Glutamatergic neuron (in vitro differentiated cells): ENCODE measurements at places on chromosomes 16 and 17. TPM values are rescaled to one million over a fixed set of nuclear protein-coding genes. Genes with fewer than 3 reads are reported as not detected.
A peak's percentile ranks its signal among the peaks of the same experiment; 100 is the strongest.

- no peak for DNase-seq
Measured at GRCh38 chr16:83853834-83854233, 45.1 kb upstream of the MLYCD start.

DNA sequence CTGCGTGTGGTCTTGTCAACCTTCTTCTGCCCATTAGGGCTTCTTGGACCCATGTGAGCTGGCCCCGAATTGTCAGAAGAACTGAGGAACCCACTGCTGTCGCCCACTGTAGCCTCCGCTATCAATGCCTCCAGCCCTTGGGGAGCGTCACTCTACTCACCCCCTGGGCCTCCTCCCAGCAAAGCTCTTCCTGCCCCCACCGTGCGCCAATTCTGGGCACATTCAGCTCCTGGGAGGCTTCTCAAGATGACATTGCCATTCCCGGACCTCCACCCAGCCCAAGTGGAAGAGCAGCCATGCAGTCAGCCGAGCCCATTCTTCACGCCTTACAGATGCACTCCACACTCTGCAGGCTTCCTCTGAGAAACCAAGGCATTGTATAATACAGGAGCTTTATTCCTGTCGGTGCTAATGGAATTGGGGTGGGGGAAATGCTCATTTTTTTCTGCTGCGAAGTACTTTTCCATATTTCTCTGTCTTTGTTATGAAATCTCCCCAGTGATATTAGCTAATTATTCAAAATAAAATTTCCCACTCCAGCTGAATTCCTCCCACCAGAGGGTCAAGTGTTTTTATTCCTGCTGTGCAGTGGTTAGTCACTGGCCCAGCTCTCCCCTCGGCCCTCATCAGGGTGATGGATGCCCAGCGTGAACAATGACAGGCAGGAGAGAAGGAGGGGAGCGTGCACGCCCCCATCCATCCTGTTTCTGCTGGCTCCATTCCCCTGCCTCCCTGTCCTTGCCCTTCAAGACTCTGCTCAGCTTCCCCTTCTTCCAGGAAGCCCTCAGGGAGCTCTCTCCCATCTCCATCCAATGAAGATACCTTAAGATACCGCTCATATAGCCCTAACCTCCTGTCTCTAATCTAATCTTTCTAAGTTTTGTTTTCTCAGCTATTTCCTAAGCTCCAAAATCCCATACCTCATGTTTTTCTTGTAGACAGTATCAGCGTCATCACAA, 87.7 kb downstream of the C16orf95 start:
- DNase-seq, result no peak

The EIF3C gene
- 832 TPM for total RNA-seq

DNA sequence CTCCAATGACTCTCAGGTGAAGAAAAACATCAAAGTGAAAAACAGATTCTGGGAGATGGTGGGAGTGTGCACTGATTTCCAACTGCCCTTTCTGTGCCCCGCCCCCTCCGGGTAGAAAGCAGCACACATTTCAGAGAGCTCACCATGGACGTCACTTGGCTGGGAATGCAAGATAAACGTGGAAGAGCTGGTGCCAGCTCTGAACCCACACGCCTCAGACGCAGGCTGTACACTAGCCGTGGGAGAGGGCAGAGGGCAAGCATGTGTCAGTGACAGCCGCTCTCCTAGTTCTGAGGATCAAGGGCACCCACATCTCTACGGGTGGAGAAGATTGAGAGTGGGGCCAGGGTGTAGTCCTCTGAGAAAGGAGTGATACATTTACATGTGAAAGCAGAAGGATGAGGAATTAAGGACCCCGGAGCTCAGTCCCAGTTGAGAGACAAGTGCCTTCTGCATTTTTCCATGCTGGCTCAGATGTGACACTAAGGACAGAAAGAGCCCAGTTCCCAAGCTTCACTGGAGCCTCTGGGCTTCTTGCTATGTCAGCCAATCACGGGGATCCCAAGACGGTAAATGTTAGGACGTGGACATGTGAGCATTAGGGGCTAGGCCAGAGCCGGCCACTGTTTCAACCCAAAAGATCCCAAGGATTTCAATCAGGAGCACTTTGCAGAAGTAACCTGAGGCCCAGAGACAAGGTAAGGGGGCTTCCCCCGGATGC, 101.3 kb downstream of the ZFHX3 start:
- no peak for DNase-seq

- DNase-seq, result no peak
Measured at GRCh38 chr17:49369760-49370159, 7.7 kb upstream of the ZNF652 start.

The C16orf96 gene
- 0.83 TPM for total RNA-seq

The TPPP3 gene
- total RNA-seq, result 21.7 TPM

GRCh38 chr16:87914812-87915211, 21.5 kb downstream of the CA5A start:
- DNase-seq, result no peak

GRCh38 chr17:78082988-78083387, 45.6 kb downstream of the TMC6 start:
- no peak for DNase-seq

DNA sequence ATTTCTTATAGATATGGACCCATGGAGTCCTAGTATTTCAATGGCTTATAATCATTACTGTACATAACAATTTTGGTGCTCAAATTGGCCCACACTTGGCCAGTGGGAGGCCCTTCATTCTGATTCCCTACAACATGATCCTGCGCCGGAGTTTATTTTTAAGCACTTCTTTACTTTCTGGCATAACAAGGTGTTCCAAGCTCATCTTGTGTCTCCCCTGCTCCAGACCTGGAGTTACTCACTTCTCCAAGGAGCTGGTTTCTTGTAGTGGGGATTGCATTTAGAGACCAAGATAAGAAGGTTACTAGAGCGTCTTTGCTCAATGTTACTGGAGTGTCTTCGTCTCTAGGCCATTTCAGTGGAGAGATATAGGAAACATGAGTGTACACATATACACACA, 87.9 kb downstream of the MSI2 start:
- no peak for DNase-seq

DNA sequence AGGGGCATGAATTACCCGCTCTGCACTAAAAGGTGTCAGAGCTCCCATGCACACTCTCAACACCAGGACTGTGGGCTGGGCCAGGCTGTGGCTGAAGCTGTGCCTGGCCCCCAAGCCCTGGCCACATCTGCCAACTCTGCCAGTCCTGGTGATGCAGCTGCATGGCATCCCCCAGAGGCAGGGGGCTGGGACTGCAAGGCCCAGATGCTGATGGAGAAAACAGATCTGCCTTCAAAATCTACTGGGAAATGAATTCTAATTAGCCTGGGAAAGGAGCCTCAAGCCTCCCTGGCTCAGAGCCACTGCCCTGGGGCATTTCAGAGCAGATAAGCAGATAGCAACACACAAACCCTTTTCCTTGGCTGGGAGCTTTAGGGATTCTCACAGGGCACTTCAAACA, 3.4 kb downstream of the CHST6 start:
- DNase-seq, result peak; percentile 82

The ESRP2 gene
- not detected for total RNA-seq

- no peak for DNase-seq
Measured at GRCh38 chr17:39750131-39751015, 12.6 kb downstream of the GRB7 start.

- no peak for DNase-seq
Measured at GRCh38 chr17:74212209-74212912, 1.0 kb upstream of the TTYH2 start.

- DNase-seq, result no peak
Measured at GRCh38 chr16:70661918-70662641, 15.7 kb downstream of the IL34 start.

DNA sequence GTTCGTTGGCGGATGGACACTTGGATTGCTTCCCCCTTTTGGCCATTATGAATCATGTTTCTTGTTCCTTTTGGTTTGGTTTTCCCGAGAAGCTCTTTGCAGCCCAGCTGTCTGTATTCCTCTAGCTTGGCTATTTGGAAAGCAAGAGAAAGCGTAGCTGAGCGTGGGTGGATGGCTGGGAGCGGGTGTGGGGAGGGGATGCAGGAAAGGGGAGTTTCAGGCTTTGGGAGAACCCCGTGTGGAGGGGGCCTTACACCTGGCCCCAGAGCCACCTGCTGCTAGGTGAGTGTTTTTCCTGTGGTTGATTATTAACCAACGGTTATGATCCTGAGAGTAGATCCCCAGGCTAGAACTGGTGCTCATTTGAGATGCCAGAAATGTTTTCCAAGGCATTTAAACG, 103.7 kb downstream of the RAP1GAP2 start:
- no peak for DNase-seq

- DNase-seq, result no peak
Measured at GRCh38 chr16:88700636-88701482, 5.3 kb downstream of the RNF166 start.

DNA sequence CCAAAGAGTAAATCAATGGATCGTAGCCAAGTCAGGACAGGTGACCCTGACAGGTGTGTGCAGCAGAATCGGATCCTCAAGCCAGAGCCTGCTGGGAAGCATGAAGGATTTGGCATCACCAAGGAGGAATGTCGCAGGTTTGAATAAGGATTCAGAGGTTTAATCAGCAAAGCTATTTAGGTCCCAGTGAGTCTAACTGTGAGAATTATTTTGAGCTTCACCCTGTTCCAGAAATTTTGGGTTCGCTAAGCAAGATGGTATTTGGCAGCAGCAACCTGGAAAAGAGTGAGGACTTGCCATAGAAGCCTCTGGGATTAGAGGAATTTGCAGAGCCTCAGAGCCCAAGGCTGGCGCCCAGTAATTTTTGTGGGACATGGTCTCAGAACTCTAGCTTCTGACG, 173.0 kb downstream of the CCDC182 start:
- DNase-seq, result no peak

The RNF222 gene
- not detected for total RNA-seq

GRCh38 chr16:11053916-11054460, 109.6 kb downstream of the CLEC16A start:
- DNase-seq, result peak; percentile 81

- no peak for DNase-seq
Measured at GRCh38 chr16:54370278-54371040, 83.9 kb upstream of the IRX3 start.

DNA sequence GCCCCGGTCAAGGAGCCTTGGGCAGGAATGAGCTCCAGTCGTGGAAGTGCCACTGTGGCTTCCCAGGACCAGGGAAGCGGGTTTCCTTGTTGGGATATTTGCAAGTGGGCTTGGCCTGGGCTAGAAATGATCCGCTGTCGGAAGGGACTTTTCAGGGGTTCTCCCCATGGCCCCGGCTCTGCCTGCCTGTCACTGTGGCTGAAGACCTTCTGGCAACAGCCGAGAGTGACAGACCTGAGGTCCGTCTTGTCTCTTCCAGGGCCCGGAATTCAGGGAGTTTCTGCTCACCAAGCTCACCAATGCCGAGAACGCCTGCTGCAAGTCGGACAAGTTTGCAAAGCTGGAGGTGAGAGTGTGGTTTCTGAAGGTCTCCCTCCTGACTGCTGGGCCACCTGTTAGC, 57.7 kb downstream of the OR1D5 start:
- DNase-seq, result no peak

The CTRB2 gene
- not detected for total RNA-seq

- DNase-seq, result no peak
Measured at GRCh38 chr17:47218896-47219430, 9.8 kb downstream of the MYL4 start.
